ENCODE measurements at places on chromosomes 1 and 21.
A peak's percentile ranks its signal among the peaks of the same experiment; 100 is the strongest.

DNA sequence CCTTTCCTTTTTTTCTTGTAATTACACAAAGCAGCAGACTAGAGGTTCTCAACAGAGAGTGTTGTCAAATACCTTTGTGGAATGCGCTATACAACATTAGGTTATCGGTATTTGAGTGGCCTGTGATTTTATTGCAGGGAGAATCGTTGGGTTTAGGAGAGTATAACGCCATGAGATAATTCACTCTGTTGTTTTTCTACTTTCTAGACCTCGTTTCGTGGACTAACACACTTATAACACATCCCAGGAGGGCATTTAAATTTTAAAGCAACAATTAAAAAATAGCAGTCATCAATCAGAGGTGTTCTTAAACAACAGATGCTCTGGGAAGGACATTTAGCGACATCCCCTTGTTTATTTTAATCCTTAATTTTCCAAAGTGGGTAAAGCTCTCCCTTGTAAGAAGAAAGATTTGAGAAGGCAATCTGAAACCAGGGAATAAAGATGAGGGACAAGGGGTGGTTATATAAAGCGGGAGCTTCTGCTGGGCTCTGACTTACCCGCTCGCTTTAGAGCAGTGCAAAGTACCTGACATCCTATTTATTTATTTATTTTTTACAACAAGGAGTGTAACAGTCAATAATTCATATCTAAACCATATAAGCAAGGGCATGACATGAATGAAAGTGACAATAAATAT lies 4.9 kb downstream of the PBX1 start:
- DNase-seq: no peak

- no peak for DNase-seq
Observed at GRCh38 chr1:196002906-196003305, 605.3 kb downstream of the KCNT2 start.

DNA sequence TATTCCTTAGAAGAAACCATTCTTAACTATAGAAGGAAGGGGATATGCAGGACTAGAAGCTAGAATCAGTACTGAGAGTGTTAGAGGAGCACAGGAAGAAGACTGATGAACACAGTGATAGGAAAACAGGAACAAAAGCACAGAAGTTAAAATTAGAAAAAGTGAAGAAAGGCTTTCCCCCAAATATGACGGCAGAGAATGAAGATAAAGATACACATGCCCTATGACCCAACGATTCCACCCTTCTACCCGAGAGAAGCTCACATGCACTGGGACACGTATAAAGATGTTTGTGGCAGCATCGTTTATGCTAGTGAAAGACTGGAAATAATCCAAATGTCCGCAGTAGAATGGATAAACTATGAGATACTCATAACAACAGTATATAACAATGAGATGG lies 74.2 kb downstream of the DTL start:
- no peak for DNase-seq

GRCh38 chr1:39540504-39541031 lies 36.0 kb downstream of the PABPC4 start:
- DNase-seq: no peak

DNA sequence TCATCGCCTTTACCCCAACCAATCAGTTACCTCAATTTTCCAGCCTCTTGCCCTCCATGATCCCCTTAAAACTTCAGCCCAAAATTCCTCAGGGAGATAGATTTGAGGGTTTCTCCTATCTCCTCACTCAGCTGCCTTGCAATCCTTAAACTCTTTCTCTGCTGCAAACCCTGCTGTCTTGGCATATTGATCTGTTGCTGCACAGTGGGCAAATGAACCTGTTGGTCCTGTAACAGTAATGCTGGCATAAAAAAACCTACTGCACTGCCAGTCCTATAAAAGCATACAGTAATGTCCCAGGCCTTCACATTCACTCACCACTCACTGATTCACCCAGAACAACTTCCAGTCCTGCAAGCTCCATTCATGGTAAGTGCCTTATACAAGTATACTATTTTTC lies 5.1 kb upstream of the TEDDM1 start:
- no peak for DNase-seq

GRCh38 chr1:3553166-3553939 lies 58.0 kb downstream of the MEGF6 start:
- no peak for DNase-seq

DNA sequence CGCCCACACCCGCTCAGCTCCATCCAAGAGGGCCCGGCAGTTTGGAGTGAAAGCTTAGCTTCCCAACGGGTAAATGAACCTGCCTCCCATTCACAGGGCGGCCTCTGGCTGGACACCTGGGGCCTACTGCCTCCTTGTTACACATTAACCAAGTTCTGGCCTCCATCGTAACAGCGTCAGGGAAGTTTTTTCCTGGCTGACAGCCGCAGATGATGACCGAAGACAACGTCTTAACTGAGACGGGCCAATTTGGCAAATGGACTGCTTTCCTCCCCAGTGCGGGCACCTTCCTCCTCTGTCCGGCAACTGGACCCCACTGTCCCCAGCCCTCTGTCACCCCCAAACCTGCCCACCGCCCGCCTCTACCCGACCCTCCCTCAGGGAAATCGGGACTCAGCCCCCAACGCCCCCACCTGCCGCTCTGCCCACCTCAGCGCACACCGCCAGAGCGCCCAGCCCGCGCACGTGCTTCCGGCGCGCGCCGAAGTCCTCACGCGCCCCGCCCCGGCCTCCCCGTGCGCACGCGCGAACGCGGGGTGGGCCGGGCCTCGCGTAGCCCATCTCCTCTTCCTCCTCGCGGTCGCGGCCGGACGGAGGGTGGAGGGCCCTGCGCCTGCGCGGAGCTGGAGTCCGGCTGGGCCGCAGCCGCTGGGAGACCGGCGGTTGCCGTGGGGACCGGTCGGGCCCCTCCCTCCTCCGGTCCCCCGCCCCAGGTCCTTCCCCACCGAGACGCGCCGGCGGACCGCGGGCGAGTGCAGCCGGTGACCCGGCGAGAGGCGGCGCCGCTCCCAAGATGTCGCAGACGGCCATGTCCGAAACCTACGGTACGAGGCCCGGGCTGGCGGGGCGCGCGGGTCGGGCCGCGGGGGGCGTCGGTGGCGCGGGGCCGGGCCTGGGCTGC lies at the start of gene RAB4A:
Gene RAB4A (plus strand): TSS at position 565 of the 901 bp plus-strand sequence. CDS start 229 bp downstream, at position 794.
- DNase-seq: peak; percentile 77

DNA sequence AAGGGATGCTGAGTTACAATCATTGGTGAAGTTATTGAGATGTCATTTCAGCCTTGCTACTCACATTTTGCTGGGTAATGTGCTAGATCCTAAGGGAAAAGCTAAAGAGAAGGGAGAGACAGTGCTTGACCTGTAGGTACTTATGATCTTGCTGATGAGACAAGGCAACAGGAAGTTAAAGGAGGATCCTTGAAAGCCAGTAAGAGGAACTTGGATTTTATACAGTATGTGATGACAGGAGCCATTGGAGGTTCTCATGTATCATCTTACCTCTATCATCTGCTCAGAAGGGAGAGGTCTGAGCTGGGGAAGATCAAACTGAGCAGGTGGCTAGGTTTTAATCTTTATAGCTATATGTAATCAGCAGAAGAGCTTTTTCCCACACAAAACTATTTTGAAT lies 6.3 kb downstream of the APOBEC4 start:
- DNase-seq: no peak

DNA sequence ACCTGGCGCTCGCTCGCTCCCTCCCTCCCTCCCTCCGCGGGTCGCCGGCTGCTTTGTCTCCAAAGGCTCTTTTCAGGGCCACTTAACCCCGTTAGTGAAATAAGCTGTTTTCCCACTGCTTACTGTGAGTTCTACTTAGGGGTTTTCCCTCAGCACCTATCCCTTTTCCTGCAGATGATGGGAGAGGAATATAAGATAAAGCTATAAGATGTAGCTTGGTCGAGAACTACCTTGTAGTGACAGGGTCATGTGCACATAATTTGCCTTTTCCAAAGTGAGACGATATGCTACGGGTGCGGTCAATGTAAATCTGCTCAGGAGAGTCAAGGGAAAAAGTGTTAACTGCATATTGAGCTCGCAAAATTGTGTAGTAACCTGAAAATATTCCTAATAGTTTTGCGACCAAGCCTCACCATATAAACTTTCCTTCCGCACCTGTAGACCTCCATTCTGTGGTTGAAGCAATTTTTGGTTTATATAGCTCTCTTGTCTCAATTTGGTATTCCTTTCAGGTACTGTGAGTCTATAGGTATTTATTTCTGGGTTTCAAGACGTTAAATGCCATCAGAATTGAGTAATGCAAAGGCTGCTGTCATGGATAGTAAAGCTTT lies 55.8 kb upstream of the BOLA1 start:
- no peak for DNase-seq

DNA sequence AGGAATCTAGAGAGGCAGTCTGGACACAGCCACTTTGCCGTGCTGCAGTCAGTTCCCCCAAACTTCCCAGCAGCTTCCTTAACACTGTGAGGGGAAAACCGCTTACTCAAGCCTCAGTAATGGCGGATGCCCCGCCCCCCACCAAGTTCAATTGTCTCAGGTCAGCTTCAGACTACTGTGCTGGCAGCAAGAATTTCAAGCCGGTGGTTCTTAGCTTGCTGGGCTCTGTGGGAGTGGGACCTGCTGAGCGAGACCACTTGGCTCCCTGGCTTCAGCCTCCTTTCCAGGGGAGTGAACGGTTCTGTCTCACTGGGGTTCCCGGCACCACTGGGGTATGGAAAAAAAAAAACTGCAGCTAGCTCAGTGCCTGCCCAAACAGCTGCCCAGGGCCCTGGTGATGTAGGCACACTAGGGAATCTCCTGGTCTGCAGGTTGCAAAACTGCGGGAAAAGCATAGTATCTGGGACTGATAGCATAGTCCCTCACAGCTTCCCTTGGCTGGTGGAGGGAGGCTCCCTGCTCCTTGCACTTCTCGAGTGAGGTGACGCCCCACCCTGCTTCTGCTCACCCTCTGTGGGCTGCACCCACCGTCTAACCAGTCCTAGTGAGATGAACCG lies 23.7 kb upstream of the HFM1 start:
- DNase-seq: no peak

DNA sequence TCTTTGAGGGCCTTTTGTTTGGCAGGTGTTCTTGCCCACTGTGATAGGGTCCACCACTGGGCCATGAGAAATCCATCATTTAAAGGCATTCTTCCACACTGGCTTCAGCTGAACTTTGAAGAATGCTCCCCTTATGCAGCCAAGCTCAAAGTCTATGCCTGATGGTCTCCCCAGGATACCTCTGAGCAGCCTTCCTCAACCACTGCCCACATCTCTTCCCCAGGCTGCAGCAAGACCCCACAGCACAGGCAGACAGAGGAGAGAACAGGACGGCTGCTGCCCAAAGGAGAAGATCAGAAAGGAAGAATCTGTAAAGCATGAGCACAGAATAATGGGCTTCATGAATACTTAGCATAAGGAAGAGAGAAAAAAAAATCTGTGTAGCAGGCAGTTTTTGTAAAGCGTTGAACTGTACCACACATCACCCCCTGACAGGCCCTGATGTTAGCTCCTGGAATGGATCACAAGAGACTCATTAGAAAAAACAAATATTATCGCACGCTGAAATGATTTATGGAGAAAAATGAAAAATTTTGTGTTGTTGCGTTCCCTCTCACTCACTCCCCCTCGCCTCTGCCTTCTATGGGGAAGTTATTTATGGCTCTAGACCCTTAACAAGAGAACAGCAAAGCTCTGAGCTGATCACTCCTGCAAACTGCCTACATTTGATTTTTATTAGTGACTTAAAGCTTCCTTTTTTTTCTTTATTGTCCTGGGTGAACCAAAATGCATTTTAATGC lies 134.1 kb downstream of the TMEM53 start:
- DNase-seq: no peak

DNA sequence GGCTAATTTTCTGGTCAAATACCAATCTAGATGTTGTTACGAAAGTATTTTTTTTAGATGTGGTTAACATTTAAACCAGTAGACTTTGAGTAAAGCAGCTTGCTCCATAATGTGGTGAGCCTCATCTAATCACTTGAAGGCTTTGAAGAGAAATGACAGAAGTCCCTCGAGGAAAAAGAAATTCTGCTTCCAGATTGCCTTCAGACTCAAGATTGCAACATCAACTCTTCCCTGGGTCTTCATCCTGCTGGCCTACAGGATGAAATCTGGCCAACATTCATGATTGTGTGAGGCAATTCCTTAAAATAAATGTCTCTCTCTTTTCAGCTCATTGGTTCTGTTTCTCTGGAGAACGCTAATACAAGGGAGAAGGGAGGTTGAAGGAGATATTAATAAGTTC lies 32.5 kb upstream of the SSX2IP start:
- no peak for DNase-seq
